Stimulated activated naive CD8-positive, alpha-beta T cell treated with anti-CD3 and anti-CD28 coated beads, Interleukin-15, Interleukin-2, amounts not matched to agents 100 U/mL and 50 U/mL, for 24 hours (primary cell): ENCODE measurements at places on chromosomes 5 and 9.

- DNase-seq = no peak
These were observed 1186.6 kb upstream of the SEMA6A start for GRCh38 chr5:117761186-117761585.

DNA sequence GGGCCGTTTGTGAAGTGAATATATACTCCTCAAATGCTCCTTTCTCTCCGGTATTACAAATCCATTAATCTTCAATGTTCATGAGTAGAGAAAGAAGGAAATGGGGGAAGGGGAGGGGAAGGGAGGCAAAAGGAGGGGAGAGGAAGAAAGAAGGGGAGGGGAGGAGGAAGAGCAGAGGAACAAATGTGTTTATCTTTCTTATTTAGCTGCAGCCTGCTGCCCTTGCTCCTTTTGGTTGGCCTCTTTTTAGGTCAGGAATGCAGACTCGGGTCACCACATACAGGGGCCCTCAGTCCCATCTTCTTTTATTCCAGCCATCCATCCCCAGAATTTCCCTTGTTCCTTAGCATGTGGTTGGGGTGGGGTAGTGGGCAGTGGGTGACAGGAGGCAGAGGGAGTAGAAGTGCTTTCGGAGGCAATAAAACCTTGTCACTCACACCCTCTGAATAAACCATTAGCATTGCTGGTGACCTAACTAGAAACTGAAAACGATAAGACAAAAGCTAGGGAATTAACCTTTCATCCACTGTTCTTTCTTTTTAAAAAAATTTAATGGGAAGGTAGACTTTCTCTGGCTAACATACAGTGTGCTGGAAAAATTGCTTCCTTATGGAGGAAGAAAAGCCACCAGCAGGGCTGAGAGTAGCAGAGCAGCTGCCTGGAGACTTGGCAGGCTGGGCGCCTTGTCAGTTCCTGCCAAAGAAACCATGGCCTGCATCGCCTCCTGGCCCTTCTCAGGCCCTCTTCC, 16.8 kb upstream of the PRLR start:
- no peak for DNase-seq

GRCh38 chr9:128136816-128137793, 9.6 kb upstream of the PTGES2 start:
- no peak for DNase-seq

DNA sequence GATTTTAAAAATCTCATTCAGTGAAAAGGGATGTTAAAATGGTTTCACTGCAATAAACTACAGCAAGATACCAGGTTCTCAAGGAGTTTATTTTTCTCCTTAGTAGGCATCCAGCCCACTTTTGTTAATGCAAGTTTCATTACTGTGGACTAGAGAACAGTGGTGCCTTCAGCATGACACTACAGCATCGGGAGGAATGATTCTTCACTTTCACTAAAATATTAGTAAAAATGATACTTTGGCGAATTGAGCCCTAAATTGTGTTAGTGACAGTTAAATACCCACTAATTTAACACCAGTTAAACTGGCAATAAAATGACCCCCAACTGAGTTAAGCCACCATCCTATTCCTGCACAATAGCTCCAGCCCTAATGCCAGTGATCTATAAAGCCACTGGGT, 152.2 kb upstream of the MPDZ start:
- no peak for DNase-seq

GRCh38 chr9:34759432-34760134, 49.6 kb upstream of the CCL21 start:
- DNase-seq = no peak

- no peak for DNase-seq
These were observed 45.9 kb upstream of the PJA2 start for GRCh38 chr5:109455598-109456096.

GRCh38 chr5:65508978-65509377, 27.3 kb upstream of the ADAMTS6 start:
- DNase-seq = no peak

GRCh38 chr5:111079846-111080245, 8.3 kb downstream of the TSLP start:
- no peak for DNase-seq

DNA sequence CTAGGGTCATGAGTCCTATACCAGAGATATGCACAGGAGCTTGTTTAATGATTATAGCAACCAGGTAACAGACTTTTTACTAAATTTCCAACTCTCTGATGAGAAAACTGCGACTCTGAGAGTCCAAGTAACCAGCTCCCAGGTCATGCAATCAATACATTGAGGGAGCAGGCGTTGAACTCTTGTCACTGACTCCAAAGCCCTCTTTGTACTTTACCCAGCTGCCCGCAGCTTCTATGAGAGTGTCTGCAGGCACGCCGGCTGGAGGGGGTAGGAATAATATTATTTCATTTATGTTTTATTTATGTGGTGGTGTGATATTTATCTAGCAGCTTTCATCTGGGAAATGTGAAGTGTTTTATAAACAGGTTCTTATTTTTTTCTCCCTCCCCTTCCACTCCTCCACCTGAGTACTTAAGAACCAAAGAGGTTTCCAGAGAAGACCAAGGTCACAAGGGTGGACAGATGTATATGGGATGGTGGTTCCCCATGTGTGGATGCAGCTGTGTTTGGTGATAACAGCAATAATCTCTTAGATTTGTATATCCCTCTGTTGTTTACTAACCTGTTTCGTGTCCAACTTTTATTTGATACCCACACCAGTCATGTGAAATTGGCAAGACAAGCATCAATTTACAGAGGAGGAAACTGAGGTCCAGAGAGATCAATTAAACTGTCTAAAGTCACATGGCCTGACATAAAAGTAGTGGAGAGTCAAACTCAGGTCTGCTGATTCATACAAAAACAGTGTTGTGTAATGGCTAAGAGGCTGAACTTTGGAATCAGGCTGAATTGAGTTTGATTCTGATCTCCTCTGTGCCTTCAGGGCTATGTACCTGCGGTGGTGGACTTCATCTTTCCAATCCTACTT, 140.2 kb upstream of the TRIM32 start:
- DNase-seq = no peak

- DNase-seq = no peak
These were observed 174.8 kb downstream of the MCTP1 start for GRCh38 chr5:95110118-95110517.

- no peak for DNase-seq
These were observed 108.5 kb downstream of the UBAP2 start for GRCh38 chr9:33939924-33940874.

DNA sequence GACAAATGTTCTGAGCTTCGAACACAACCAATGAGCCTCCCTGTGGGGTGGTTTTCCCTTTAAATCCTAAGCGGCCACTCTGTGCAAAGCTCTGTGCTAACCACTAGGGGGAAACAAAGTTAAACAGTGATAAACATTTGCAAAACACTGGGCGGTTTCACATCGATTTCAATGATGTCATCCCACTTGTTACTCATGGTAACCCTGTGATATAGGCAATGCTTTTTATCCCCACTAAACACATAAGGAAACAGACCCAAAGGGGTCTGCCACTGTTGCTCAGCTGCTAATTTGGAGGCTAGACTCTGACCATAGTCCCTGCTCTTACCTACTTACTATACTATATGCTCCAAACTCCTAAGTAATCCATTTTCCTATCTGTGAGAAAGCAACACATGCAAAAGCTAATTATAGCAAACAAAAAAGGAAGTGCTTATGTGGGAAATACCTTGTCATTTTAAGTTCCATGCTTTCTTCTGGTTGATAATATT, 57.3 kb downstream of the PTPN3 start:
- DNase-seq = peak; percentile 43

DNA sequence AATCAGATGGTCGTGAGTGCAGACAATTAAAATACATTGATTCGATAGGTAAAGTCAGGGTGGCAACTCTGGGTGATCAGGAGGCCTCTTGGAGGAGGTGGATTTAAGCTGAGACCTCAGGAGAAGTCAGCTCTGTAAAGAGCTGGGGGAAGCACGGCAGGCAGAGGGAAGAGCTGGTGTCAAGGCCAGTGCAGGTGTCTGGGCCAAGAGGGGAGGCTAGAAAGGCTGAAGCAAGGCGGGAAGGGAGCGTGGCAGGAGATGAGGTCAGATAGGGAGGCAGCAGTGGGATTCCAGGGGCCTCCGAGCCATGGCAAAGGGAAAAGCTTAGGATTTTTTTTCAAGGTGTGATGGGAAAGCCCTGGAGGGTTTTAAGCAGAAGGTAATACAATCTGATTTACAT, 178.7 kb downstream of the FSTL4 start:
- no peak for DNase-seq

DNA sequence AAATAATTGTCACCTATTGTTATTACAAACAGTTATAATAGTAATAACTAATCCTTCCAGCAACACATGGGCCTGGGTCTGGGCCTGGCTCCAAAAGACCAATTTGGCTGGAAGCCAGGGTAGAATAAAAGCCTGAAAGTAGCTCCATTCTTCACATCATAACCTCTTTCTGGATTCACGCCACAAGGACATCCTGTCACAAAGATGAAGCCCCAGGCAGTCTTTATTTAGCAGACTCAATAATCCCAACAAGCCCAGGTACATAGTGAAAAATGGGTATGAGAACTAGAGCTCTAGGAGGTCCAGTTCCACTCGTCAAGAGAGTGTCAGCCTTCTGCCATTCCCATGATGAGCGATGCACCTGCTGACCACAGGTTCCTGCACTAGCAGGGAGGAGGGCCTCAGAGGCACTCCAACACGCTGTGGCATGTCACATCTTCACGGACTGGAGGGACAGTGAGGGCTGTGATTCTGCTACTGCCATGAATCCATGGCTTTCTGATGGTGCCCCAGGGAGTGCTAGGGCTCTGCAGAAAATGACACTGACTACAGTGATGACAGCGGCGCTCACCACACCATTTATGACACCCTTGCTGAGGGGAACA, 124.9 kb downstream of the SPOCK1 start:
- DNase-seq = no peak

- DNase-seq = peak; percentile 1
These were observed 99.2 kb downstream of the PHF2 start for GRCh38 chr9:93675336-93676150.

DNA sequence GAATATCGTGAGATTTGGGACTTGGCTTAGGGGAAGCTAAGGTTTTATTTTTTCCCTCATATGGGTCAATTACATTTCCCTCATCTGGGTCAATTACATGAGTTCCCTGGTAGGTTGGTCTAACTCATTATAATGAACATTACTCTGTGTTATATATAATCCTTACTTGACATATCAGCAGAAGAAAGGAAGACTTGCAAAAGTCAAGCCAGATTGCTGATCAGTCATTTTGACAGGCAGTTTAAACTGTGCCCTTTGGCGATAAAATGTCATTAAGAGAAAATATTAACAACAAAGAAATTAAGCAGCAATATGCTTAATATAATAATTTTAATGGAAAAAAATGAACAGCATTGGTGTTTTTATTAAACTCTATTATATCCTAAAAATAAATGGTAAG, 23.1 kb upstream of the TRPM3 start:
- DNase-seq = no peak

GRCh38 chr5:135054546-135054945, 20.5 kb upstream of the PITX1 start:
- DNase-seq = no peak

- DNase-seq = no peak
These were observed 239.2 kb downstream of the DOCK8 start for GRCh38 chr9:453832-454231.

- no peak for DNase-seq
These were observed 47.7 kb downstream of the SH3RF2 start for GRCh38 chr5:145984072-145984471.

- DNase-seq = no peak
These were observed 169.2 kb upstream of the GAS1 start for GRCh38 chr9:87116492-87116891.

DNA sequence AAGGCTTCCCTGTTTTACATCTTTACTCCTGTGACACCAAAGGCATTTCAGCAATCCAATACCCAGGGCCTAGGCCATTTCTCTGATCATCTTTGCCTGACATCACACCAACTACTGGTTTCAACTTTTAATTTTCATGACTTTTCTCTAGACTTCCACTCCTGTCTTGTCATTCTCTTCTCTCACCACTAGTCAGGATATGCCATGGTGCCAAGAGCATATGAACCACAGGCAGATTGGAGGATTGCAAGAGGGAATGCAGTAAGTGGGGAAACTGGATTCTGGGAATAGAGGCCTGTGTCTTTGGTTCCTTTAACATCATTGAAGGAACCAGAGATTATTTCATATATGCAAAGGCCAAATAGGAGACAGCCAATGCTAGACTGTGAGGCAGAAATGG, 69.3 kb downstream of the ANKRD31 start:
- no peak for DNase-seq

DNA sequence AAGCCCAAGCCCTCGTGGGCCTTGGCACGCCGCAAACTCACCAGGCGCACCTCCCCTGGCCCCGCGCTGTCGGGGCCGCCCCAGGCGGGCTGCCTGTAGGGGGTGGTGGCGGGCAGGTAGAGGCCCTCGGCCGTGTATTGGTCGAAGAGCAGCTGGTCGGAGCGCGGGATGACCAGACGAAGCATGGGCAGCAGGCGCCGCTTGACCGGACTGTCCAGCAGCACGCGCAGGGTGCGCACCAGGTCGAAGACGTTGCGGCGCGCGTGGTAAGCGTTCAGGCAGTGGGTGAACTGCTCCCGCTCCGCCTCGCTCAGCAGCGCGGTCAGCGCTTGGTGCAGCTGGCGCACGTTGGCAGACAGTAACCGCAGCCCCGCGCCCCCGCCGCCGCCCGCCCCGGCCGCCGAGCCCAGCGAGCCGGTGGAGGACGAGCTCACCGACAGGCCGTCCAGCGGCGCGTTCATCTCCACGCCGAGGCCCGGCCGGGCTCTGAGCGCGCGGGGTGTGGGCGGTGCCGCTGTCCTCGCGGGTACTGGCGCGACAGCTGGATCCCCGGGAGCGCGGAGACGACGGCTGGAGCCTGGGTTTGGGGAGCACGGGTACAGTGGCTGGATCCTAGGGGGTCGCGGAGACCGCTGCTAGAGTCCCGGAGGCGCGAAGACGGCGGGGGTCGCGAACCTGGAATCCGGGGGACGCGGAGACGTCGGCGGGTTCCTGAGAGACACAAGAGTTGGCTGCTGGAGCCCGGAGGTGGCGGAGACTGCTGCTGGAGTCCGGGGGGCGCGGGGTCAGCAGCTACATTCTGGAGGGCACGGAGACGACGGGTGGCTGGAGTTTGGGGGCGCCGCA, 709 bp downstream of the WHRN start:
- peak; percentile 48 for DNase-seq

- DNase-seq = no peak
These were observed 122.6 kb upstream of the FSTL4 start for GRCh38 chr5:133734916-133735315.

- DNase-seq = no peak
These were observed 17.7 kb upstream of the FAM120AOS start for GRCh38 chr9:93471124-93471523.

DNA sequence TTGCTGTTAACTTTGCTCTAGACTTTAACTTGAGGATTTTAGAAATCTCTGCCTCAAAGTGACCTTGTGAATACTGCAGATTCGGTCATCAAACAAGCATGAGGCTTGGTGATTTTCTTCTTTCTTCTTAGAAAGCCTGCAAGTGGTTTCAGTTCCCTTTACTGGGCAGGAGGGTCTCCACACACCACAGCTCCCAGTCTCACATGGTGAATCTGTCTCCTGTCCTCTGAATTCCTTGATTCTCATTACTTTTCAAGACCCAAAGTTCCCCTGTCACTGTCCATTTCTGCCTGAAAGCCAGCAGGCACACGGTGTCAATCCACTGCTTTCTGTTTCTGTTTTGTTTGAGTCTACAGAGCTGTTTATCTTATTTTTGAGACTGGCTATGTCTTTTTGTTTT, 14.1 kb downstream of the HSPB3 start:
- DNase-seq = no peak

GRCh38 chr5:17966640-17967402, 332.6 kb downstream of the TAF11L14 start:
- DNase-seq = no peak

- DNase-seq = no peak
These were observed 47.4 kb downstream of the NDUFS4 start for GRCh38 chr5:53607886-53608285.

GRCh38 chr9:133256686-133257091, 18.3 kb downstream of the ABO start:
- no peak for DNase-seq
